NCI-H1048 (cell line): ENCODE measurements at places on chromosomes 12 and 14.

- DNase-seq = no peak
Measured at GRCh38 chr12:121514184-121514742, 66.6 kb downstream of the KDM2B start.

DNA sequence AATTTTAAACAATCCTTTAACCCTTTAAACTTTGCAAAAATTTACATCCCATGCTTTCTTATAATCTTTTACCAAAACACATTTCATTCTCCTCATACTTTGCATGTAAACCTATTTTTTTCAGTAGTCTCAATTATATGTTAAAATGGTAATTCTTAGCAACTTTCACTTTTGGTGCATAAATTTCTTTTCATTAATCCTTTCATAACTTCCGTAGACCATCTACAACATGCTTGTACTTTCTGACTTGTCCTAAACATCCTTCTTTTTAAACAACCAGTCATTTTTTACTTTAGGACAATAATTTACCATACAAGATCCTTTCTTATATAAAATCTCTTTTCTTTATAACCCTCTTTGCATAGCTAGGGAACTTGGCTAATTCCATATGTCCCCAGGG, 19.5 kb downstream of the CCDC91 start:
- no peak for DNase-seq

DNA sequence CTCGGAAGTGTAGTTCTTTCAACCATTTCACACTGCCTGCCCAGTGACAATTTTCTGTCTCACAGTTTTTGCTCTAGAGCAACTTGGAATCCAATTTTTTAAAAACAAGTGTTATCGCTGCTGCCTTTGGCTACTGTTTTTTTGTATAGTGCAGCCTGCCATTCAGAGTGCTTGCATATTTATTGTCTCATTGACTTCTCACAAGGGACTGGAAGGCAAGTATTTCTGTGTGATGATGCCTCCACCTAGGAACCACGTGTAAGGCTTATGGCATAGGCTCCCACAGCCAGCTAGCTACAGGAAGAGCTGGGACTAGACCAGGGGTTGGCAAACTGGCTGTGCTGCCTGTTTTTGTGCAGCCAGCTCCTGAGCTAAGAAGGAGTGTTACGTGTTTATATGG, 903 bp downstream of the PARPBP start:
- DNase-seq = no peak

- no peak for DNase-seq
Measured at GRCh38 chr14:75274899-75275569, 3.6 kb upstream of the FOS start.

GRCh38 chr12:6567112-6567670, 900 bp downstream of the NOP2 start:
- no peak for DNase-seq

- DNase-seq = no peak
Measured at GRCh38 chr12:11894890-11895289, 175.8 kb upstream of the BCL2L14 start.

GRCh38 chr12:63238892-63239291, 87.9 kb upstream of the AVPR1A start:
- DNase-seq = no peak

- no peak for DNase-seq
Measured at GRCh38 chr14:42523666-42524065, 917.0 kb downstream of the LRFN5 start.

- DNase-seq = no peak
Measured at GRCh38 chr14:96423446-96424108, 31.6 kb downstream of the AK7 start.

DNA sequence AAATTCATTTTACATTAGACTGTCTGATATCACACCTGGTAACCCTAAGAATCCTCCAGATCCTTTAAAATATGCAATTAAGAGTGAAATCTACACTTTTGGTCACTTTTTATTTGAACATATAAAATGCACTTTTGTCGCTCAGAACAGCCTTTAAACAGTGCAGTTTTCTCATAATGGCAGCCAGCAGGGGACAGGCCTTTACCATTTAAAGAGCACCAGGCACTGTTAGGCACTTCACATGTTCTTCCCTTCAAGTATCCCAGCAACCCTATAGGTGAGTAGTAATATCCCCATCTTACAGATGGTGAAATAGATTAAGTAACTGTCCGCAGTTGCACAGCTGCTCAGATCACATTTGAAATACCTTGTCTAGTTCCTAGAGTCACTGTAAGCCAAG, 11.3 kb upstream of the SAMD4A start:
- no peak for DNase-seq

GRCh38 chr12:50620109-50620977, 115.6 kb downstream of the DIP2B start:
- no peak for DNase-seq

- DNase-seq = no peak
Measured at GRCh38 chr14:72902801-72903530, 9.1 kb upstream of the DPF3 start.

- no peak for DNase-seq
Measured at GRCh38 chr12:51323317-51323960, 535 bp downstream of the BIN2 start.

DNA sequence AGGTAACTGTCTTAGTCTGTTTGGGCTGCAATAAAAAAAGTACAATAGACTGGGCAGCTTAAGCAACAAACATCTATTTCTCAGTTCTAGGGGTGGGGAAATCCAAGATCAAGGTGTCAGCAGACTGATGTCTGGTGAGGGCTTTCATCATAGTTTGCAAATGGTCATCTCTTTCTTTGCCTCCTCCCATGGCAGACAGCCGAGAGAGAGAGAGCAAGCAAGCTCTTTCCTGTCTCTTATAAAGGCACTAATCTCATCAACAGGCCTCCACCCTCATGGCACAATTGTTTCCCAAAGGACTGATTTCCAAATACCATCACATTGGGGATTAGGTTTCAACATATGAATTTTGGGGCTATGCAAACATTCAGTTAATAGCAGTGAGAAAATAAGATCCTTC, 445.6 kb upstream of the FLRT2 start:
- DNase-seq = no peak

DNA sequence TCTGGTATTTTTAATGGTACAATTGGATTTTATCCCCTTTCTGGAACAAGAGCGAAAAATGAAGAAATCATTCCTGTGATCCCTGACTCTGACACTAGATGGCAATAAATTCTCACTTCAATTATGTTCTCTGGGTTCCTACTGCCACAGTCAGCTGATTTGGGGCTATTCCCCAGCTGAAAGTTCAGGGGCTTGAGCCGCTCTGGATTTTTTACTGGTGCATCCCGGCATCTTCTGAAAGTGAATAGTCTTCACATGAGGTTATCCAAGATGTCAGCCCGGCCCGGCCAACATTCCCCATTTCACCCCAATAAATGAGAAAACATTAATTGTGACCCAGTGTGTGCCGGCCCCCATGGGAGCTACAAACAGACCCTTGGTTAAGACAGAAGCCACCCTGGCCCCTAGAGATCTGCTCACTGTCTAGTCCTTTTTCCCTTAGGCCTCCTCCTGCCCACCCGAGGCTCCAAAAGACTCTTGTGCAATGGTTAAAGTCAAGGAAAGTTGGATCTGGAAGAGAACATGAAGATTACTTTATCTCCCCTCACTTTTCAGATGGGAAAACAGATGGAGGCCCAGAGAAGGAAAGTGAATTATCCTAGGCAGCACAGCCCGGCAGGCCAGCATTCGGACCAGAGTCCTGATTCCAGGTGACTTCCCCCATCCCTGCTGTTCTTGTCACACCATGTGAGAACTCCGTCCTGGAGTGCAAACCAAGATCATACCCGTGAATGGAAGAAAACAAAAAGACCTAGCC, 20.8 kb downstream of the CKAP4 start:
- DNase-seq = no peak

DNA sequence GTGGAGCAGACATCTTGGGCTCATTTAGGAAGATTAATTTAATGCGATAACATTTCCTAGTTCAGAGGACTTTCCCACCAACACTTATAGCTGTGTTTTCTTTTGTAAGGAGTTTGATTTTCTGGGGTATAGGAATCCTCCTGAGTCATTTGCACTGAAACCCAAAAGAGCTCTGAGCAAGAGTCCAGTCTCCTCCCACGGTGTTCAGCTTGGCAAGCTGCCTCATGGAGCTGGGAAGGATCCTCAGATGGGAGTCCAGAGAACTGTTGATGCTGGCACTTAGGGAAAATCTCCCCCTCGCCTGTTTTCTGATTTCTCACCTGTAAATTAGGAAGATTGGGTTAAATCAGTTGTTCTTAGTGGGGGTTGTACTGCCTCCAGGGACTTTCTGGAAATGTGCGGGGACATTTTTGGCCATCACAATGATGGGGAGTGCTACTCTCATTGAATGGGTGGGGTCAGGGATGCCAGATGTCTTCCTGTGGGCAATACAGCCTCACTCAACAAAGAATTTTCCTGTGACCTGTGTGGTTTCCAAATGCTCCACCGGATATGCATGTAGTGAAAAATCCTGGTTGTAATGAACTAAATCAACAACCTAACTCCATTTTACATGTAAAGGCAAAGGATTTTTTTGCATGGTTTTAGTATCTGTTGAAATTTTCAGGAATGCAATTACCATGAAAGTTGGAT, 150.6 kb downstream of the ADCK1 start:
- no peak for DNase-seq

GRCh38 chr14:37642125-37642524, 46.7 kb downstream of the TTC6 start:
- no peak for DNase-seq

DNA sequence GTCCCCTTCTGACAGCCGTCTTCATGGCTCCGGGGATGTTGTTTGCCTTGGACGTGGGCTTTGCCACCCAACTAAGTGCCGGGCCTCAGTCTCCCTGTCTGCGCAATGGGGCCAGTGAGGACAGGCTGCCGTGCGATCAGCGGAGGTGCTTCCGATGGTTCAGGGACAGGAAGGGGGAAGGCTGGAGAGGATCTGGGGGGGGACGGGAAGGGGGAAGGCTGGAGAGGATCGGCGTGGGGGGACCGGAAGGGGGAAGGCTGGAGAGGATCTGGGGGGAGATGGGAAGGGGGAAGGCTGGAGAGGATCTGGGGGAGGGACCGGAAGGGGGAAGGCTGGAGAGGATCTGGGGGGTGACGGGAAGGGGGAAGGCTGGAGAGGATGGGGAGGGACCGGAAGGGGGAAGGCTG, 3.4 kb downstream of the MMP17 start:
- DNase-seq = no peak

- no peak for DNase-seq
Measured at GRCh38 chr12:6917491-6918231, 3.3 kb downstream of the ENO2 start.

DNA sequence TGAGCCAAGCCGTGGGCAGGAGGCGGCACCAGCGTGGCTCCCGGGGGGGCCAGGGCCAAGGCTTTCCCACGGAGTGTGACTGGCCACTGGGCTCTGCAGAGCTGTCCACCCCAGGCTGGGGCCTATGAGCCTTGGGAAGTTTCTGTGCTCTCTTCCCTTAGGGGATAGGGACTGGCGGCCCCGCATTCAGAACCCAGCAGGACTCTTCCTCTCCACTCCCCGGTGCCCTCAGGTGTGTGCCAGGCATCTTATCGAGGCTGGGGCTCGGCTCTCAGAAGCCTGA, 17.8 kb upstream of the EIF2B2 start:
- no peak for DNase-seq

- DNase-seq = no peak
Measured at GRCh38 chr14:64938972-64939816, 3.4 kb downstream of the GPX2 start.

DNA sequence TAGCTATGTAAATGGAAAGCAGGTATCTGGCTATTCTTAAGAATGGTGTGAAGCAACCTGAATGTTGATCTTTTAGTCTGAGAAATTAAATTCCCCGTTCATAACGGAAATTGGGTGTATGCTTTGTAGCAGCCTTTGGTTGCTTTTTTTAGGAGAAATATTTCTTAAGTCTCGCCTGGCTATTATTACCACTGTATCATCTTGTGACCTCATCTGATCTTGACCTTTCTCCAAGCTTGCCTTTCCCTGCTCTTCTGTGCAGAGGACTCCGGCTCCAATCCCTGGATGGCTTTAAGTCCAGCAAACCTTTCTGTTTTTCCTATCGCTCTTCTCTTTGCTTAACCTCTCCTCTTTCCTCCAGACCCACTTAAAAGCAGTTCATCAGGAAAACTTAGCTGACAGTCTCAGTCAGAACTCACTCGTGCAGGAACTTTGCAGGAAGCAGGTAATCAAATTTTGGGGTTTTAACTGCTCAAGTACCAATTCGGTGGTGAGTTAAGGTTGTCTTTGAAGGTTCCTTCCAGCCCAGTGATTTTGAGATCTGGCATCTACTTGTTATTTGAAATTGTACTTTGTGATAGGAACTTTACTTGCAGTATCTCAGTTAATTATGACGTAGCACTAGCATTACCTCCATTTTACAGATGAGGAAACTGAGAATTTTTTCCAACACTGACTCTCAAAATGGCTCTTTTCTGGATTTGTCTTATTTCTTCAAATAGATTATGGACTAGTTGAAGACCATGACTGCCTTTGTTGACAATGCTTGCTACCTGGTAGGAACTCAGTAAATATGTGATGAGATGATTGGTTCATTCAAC, 14.1 kb downstream of the PPFIBP1 start:
- no peak for DNase-seq

GRCh38 chr12:5259523-5259922, 172.4 kb upstream of the NTF3 start:
- no peak for DNase-seq

- no peak for DNase-seq
Measured at GRCh38 chr12:57475271-57476161, 4.2 kb downstream of the ARHGAP9 start.

DNA sequence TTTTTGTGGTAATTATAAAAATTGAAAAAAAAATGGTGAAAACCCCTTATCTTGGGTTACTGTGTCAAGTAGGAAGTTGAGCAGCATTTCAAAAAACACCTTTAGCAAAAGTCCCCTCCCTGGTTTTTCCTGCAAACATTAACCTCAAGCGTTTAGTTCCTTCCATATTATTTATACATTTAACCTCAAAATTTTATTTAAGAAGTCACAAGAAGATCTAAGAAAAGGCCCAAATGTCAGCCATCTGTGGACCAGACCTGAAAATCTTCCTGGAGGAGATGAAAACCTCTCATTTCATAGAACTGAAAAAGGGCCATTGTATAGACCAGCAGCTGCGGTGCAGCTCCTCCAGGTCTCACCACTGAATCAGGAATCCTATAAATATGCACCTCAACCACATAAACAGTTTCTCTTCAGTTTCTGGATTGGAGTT, 40.4 kb upstream of the BTG1 start:
- DNase-seq = no peak

DNA sequence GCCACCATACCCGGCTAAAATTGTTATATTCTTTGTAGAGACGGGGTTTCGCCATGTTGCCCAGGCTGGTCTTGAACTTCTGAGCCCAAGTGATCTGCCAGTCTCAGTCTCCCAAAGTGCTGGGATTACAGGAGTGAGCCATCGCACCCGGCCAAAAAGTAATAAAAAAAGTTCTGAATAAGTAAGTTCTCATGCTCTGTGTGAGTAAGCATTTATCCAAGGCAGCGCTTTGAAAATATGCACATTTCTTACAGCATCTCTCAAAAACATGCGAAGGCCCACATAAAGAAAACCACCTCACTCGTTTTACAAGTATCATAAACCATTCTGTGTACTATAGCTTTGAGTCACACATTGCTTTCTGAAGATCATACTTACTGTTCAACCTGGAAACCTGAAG, 8.6 kb downstream of the GIT2 start:
- no peak for DNase-seq

- no peak for DNase-seq
Measured at GRCh38 chr14:81275305-81276072, 54.7 kb upstream of the GTF2A1 start.

GRCh38 chr14:91311284-91311662, 66.8 kb upstream of the GPR68 start:
- no peak for DNase-seq

- no peak for DNase-seq
Measured at GRCh38 chr14:23563473-23564180, 4.0 kb downstream of the AP1G2 start.

- no peak for DNase-seq
Measured at GRCh38 chr14:49768301-49769121, 558 bp downstream of the KLHDC2 start.
